NCI-H1417 (cell line): ENCODE measurements at places on chromosomes 1 and 21.

DNA sequence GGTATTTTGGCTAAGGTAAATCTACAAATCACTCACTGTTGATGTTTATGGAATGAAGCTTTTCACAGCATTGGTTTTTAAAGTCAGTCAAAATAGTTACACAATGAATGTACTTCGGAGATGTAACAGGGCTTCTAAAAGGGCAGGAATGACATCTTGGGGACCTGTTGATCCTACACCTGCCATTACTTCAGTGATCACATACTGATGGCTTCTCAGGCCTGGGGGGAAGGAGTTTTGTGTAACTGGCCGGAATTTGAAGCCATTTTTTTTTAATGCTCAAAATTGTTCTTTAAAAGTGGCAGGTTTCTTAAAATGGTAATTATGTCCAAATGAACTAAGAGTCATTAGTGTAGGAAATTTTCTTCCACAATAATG lies 11.2 kb downstream of the RPL5 start:
- DNase-seq = no peak

DNA sequence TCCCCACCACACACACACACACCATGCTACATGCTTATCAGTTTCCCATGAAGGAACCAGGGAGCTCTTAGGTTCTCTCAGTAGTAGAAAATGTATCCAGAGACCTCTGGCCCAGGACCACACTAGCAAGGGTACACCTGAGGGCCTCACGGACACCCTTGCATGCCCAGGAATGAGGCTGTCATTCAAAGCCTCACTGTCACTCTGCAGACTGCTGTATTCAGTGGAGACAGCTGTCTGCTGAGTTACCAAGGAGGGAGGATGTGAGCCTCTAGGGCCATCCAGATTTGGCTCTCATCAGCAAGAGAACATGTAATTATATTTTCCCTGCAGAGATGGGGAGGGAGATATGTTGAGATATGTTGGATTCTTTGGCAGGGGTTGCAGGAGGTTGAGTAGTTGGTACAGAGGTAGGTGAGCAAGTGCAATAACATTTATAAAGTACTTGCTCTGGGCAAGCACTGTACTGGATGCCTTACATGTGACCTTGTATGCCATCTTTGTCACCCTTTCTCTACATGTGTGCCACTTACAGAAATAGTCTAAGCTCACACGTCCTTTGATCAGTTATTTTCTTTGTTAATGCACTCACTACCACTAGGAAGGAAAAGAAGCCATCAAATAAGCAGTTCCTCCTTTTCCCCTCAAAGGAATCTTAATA lies 250.6 kb downstream of the ZP4 start:
- DNase-seq = no peak

GRCh38 chr1:26387447-26387846 lies 14.9 kb upstream of the ZNF683 start:
- no peak for DNase-seq

- DNase-seq = no peak
These were observed 15.1 kb upstream of the COP1 start for GRCh38 chr1:176222196-176222595.

GRCh38 chr1:199157494-199157893 lies 518.7 kb downstream of the PTPRC start:
- DNase-seq = peak; percentile 0
